Right atrium auricular region (tissue), 2 donors: ENCODE measurements at places on chromosomes 3 and 15. TPM values are rescaled to one million over a fixed set of nuclear protein-coding genes. Genes with fewer than 3 reads are reported as not detected.

DNA sequence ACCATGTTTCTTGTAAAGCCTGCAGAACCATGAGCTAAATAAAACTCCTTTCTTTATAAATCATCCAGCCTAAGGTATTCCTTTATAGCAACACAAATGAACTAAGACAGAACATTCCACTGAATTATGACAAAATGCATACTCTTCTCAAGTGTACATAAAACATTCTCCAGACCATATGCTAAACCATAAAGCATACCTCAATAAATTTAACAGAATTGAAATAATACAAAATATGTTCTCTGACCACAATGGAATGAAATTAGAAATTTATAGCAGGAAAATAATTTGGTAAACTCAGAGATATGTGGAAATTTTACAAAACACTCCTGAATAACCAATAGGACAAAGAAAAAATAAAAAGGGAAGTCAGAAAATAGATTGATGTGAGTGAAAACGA, 88.6 kb downstream of the KLF13 start:
- no peaks in the 10 kb centered on the region for H3K36me3 ChIP-seq
- H3K27ac ChIP-seq: no peak overlapping the region
- no peak overlapping the region for H3K4me3 ChIP-seq
- no peak for DNase-seq

- no peak for DNase-seq
- no peak overlapping the region for H3K27ac ChIP-seq
- H3K4me1 ChIP-seq: no peaks in the 10 kb centered on the region
- no peaks in the 10 kb centered on the region for H3K36me3 ChIP-seq
- H3K4me3 ChIP-seq: no peak overlapping the region
Measured at GRCh38 chr3:145015253-145015652, 1043.6 kb downstream of the DIPK2A start.

DNA sequence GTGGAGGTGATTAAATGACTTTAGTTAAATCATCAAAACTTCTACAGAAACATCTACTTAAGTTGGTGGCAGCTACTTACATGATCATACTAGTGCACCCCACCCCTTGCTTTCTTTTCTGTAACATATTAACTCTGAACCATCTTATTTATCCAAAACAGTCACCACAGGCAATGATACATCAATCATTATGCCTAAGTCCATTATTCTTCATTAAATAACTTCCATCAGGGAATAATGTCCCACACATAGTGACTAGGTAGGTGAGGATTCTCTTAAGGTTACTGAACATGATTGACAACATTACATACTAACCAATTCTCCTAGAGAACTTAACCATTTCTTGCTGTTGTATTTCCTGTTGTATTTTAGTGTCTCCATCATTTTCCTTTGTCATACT, 210.2 kb downstream of the NR1D2 start:
- DNase-seq: no peak
- H3K27ac ChIP-seq: no peak overlapping the region
- H3K4me1 ChIP-seq: no peaks in the 10 kb centered on the region
- no peak overlapping the region for H3K4me3 ChIP-seq
- no peaks in the 10 kb centered on the region for H3K27me3 ChIP-seq
- no peaks in the 10 kb centered on the region for H3K36me3 ChIP-seq

- DNase-seq: peak; percentile 64
- no peaks in the 10 kb centered on the region for H3K4me1 ChIP-seq
- no peaks in the 10 kb centered on the region for H3K27me3 ChIP-seq
- H3K36me3 ChIP-seq: no peaks in the 10 kb centered on the region
Measured at GRCh38 chr15:79071901-79072300, 18.7 kb downstream of the RASGRF1 start.

Gene CCDC32
- total RNA-seq: 18.7 TPM

DNA sequence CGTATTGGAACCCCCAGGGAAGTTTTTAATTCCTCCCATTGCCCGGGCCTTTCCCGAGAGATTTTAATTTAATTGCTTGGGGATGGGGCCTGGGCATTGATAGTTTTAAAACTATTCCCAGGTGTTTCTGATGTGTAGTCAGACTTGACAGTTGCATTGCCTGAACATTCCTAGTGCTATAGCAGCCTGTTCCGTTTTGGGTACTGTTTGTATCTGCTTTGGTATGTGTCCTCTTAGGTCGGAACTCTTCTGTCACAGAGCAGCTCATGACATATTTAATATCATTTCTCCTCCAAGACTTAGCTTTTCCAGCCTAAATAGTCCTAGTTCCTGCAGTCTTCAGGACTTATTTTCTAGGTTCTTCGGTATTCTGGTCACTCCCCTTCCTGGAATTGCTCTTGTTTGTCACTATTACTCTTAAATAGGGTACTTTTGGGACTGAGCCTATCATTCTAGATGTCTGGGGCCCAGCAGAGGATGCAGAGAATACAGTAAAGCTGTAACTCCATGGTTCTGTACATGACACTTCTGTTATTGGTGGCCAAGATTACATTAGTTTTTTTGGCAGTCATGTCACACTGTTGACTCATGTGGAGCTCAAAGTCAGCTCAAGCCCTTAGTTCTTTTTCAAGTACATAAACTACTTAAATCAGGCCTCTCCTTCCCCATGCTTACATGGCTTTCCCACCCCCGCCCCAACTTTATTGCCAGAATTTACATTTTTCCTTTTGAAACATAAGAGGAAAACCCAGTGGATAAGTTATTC, 81.5 kb downstream of the BBX start:
- no peaks in the 10 kb centered on the region for H3K4me1 ChIP-seq
- H3K27me3 ChIP-seq: no peaks in the 10 kb centered on the region
- DNase-seq: no peak
- no peak overlapping the region for H3K4me3 ChIP-seq

Gene XCR1
- not detected for total RNA-seq

GRCh38 chr15:58221591-58222241, 83.5 kb downstream of the AQP9 start:
- no peaks in the 10 kb centered on the region for H3K4me1 ChIP-seq
- no peaks in the 10 kb centered on the region for H3K27me3 ChIP-seq
- no peak overlapping the region for H3K4me3 ChIP-seq
- DNase-seq: no peak
- H3K36me3 ChIP-seq: no peaks in the 10 kb centered on the region

GRCh38 chr3:4247391-4247790, 55.8 kb upstream of the SETMAR start:
- no peak overlapping the region for H3K27ac ChIP-seq
- H3K27me3 ChIP-seq: no peaks in the 10 kb centered on the region
- H3K36me3 ChIP-seq: no peaks in the 10 kb centered on the region
- DNase-seq: no peak
- no peaks in the 10 kb centered on the region for H3K4me1 ChIP-seq

DNA sequence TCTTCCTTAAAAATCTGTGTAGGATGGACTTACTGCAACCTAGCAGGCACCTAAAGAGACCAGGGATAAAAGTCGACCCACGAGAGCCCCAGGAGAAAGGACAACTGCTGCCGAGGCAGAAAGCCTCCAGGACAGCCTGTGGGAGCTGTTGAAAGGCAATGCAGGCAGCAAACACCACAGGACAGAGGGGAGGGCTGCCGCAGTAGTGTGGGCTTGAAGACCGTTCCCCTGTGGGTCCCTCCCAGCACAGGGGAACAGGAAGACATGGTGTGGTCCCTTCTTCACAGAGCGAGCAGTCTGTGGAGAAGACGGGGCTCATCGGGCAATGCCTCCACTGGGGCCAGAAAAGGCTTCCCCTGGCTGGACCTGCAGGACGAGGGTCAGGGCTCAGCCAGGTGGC, 58.5 kb upstream of the GATA2 start:
- peak; percentile 50 for DNase-seq
- no peaks in the 10 kb centered on the region for H3K36me3 ChIP-seq
- H3K27me3 ChIP-seq: no peaks in the 10 kb centered on the region
- peaks cover 50% of the 10 kb centered on the region for H3K4me1 ChIP-seq
- no peak overlapping the region for H3K27ac ChIP-seq

Gene SAMMSON
- total RNA-seq: not detected

- no peaks in the 10 kb centered on the region for H3K27me3 ChIP-seq
- H3K36me3 ChIP-seq: no peaks in the 10 kb centered on the region
- no peak for DNase-seq
- no peak overlapping the region for H3K27ac ChIP-seq
Measured at GRCh38 chr3:64693031-64693430, 5.2 kb upstream of the ADAMTS9 start.

Gene IMPG2
- 0.43 TPM for total RNA-seq

Gene SOX14
- not detected for total RNA-seq

- peak; percentile 92 for DNase-seq
- peaks cover 80% of the 10 kb centered on the region for H3K4me1 ChIP-seq
- no peaks in the 10 kb centered on the region for H3K36me3 ChIP-seq
- peak overlapping the region; percentile 73 for H3K27ac ChIP-seq
Measured at GRCh38 chr3:37456270-37456708, 281.9 kb upstream of the LRRFIP2 start.

DNA sequence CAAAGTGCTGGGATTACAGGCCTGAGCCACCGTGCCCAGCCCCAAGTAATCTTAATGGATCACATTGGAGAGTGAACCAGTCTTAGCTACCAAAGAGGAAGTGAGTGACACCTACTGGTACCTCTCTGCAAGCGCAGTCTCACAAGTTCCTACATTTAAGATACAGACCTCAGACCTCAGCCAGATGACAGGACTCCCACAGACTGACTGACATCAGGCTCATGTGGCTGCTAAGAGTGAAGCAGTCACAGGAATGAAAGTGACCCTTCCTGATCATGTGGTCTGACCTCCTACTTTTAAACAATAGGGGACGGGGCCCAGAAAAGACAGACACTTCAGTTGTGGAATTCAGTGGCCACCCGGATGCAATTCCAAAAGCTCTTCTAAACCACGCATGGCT, 36.3 kb upstream of the GNB5 start:
- H3K4me1 ChIP-seq: no peaks in the 10 kb centered on the region
- no peak overlapping the region for H3K4me3 ChIP-seq
- peaks cover 9% of the 10 kb centered on the region for H3K36me3 ChIP-seq
- peak; percentile 73 for DNase-seq
- no peaks in the 10 kb centered on the region for H3K27me3 ChIP-seq

Gene CLSTN2
- total RNA-seq: 28.3 TPM

Gene KLHL18
- 12.9 TPM for total RNA-seq

DNA sequence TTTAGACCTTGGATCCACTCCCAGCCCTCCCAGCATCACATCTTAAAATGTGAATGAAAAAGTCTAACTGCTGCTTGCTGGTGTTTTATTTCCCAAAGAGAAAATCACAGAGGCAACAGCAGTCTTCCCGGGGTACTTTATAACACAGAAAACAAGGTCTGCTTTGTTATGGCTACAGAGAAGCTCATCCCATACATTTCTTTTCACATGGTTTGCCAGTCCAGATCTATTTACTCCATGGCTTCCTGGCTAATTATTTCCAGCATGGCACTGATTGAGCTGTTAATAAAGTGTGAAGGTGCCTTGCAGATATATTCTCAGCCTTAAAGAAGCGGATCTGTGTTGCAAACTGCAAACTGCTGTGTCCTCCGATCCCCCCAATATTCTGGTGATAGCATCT, 466.1 kb upstream of the CFAP20DC start:
- no peaks in the 10 kb centered on the region for H3K27me3 ChIP-seq
- H3K36me3 ChIP-seq: no peaks in the 10 kb centered on the region
- no peaks in the 10 kb centered on the region for H3K4me1 ChIP-seq
- no peak overlapping the region for H3K4me3 ChIP-seq

GRCh38 chr15:52039925-52040781, 21.1 kb downstream of the MAPK6 start:
- peaks cover 47% of the 10 kb centered on the region for H3K4me1 ChIP-seq
- no peak for DNase-seq
- no peaks in the 10 kb centered on the region for H3K27me3 ChIP-seq
- H3K27ac ChIP-seq: no peak overlapping the region
- no peak overlapping the region for H3K4me3 ChIP-seq

DNA sequence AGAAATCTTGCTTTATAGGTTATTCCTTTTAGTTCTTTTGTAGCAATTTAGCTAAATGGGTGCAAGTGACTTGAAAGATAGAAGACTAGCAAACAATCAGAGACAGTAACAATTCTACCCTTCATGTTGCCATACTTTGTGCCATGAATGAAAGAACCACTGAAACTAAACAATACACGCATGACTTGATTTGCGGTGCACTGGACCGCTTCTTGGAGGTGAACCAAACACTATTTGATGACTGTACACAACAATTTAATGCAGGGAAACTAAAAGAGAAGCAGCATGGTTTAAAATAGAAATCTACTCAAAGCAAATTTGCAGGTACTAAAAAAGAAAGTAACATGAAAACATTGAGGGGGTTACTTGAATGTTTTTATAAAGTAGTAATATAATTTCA, 331.0 kb upstream of the RARB start:
- no peaks in the 10 kb centered on the region for H3K4me1 ChIP-seq
- no peak overlapping the region for H3K4me3 ChIP-seq
- no peak overlapping the region for H3K27ac ChIP-seq
- no peaks in the 10 kb centered on the region for H3K27me3 ChIP-seq

Gene CPLX3
- total RNA-seq: 10.8 TPM

Gene CATSPER2
- 0.26 TPM for total RNA-seq

DNA sequence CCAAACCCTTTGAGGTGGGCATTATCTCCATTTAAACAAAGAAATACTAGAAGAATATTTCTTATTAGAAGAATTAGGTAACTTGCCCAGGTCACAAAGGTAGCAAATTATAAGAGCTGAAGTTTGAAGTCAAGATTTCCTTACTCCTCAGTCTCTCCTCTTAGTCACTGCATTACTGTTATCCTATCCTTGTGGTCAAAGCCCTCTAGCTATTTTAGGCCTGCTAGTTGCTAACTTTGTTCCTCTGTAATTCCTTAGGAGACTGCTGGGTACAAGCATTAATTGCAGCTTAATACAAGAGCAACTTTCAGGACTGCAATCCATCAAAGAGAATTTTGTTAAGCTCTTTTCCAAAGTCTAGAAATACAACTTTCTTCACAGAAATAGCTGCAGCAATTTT, 528.2 kb downstream of the ZIC1 start:
- H3K4me1 ChIP-seq: no peaks in the 10 kb centered on the region
- no peak for DNase-seq
- no peaks in the 10 kb centered on the region for H3K27me3 ChIP-seq
- no peaks in the 10 kb centered on the region for H3K36me3 ChIP-seq
- no peak overlapping the region for H3K27ac ChIP-seq
- no peak overlapping the region for H3K4me3 ChIP-seq

Gene MRPS11
- 29.3 TPM for total RNA-seq

Gene GRK7
- not detected for total RNA-seq

DNA sequence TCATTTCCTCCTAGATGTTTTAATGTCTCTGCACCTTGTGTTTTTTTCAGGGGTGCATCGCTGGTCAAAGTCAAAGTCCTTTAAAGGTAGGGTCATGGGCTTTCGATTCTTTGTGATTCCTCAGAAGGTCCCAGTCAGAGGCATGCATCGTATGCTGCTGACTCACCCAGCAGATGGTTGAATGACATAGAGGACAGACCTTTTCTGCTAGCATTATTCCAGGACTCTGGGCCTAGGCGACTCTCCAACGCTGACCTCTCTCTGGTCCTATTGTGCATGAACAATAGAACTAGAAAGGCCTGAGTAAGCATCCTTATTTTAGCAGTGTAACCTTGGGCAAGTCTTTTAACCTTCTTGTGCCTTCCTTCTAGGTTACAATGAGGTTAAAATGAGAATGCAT, 75.9 kb downstream of the DGKG start:
- peaks cover 8% of the 10 kb centered on the region for H3K36me3 ChIP-seq
- no peak overlapping the region for H3K4me3 ChIP-seq
- no peak overlapping the region for H3K27ac ChIP-seq
- H3K27me3 ChIP-seq: no peaks in the 10 kb centered on the region
